Lung (tissue), 17 donors: ENCODE measurements at places on chromosomes 12 and 14. TPM values are rescaled to one million over a fixed set of nuclear protein-coding genes. Genes with fewer than 3 reads are reported as not detected.

DNA sequence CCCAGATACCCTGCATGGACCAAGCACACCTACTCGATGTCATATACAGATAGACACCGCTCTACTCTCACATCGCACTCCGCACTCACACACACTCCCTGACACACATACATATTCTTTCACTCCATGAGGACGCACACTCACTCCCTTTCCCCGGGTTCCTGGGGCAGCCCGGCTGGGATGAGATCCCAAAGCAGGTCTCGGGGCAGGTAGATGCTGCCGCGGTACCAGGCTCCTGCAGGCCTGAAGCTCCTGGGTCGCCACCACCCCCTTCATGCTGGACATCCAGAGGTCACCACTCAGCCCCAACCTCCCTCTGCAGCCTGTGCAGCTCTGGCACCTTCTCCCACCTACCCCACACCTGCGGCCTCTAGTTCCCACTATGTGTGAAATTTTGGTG, 2.3 kb downstream of the C1QL4 start:
- no peak for DNase-seq

DNA sequence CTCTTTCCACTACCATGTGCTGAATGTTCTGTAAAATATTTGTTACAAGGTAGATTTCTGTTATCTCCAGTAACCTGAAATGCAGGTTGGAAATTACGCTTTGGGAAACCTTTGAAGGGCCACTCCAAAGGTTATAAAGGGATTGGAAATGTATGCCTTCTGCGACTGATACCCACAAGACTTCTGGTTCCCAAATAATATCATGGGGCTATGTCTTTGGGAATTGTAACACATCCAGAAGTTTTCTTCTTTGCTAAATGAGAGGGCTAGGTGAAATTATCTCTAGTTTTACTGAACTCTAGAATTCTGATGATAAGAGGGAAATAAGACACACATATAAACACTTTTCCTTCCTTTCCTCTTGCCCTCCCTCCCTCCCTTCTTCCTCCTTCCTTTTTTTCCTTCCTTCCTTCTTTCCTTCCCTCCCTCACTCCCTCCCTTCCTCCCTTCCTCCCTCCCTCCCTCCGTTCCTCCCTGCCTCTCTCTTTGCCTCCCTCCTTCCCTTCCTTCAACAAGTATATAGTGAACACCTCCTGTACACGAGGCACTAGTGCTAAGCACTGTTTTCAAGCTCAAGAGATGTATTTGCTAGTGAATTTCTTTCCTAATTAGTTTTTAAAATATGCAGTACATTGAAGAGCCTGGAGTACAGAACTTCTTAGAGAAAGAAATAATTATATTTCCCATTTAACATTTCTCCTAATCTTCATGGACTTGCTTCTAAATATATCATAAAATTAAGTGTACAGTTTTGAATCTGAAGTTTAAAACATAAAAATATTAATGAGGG, 10.1 kb downstream of the HMGA2 start:
- no peak for DNase-seq

GRCh38 chr12:5395443-5396271, 36.3 kb upstream of the NTF3 start:
- DNase-seq: peak; percentile 73

- DNase-seq: peak; percentile 32
Observed at GRCh38 chr12:1496162-1496900, 98.0 kb downstream of the FBXL14 start.

The SLC6A12 gene
- 4.5 TPM for total RNA-seq

The P2RX2 gene
- total RNA-seq: 3.4 TPM

DNA sequence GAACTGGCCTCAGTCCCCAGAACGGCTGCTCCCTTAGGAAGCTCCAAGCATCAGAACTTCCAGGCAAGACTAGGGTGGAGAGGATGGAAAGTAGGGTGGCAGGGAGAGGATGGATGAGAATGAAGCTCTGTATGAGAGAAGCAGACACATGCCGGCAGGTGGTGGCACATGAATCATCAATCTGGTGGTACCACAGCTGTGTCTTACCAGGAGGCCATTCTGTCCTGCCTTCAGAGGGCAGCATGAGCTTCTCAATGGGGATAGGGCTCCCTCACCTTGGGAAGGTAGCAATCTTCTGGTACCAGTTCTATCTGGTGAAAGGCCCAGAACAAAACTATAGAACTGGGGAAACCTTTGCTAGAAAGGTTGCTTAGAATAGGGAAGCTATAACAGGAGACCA, 55.4 kb upstream of the PYGL start:
- DNase-seq: no peak

DNA sequence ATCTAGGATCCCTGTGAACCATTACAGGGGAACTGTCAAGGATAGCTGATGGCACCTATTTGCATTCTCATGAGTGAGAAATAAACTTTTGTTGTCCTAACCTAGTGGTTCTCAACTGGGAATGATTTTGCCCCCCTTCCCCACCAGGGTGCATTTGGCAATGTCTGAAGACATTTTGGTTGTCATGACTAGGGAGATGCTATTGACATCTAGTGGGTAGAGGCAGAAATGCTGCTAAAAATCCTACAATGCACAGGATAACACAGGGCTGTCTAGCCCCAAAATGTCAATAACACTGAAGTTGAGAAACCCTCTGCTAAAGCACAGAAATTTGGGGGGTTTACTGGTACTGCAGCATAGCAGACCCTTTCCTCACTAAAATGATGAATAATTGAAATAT, 140.9 kb upstream of the SRRM4 start:
- DNase-seq: no peak

- DNase-seq: no peak
Observed at GRCh38 chr12:57719777-57720605, 18.6 kb downstream of the AGAP2 start.

The SERPINA4 gene
- total RNA-seq: not detected

DNA sequence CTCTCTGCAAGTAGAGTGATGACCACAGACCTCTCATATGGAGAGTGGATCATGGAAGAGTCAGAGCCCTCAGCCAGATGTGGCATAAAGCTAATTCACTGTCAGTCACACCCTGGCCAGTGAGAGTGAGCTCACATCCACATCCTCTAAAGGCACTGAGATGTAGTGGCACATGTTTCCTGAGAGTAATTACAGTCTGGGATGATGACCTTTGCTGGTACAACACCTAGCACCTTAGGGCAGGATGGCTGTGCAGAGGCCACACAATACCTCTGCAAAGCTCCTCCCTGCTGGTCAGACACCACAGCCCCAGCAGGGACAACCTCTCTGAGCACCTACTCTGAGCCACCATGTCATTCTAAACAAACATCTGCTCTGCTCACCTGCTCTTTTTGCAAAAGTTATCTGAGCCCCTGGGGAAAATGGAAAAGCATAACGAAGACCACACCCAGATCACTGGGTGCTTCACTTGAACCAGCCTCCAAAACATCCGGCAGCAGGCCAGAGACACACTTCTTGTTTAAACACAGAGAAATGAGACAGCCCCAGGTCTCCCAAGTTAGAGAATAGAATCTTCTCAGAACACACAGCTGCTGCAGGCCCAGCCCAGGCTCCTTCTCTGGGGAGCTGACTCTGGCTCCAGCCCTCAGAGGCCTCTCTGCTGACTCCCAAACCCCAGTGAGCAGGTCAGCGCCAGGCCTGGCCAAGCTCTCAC, 30.3 kb downstream of the PITPNM2 start:
- DNase-seq: no peak

DNA sequence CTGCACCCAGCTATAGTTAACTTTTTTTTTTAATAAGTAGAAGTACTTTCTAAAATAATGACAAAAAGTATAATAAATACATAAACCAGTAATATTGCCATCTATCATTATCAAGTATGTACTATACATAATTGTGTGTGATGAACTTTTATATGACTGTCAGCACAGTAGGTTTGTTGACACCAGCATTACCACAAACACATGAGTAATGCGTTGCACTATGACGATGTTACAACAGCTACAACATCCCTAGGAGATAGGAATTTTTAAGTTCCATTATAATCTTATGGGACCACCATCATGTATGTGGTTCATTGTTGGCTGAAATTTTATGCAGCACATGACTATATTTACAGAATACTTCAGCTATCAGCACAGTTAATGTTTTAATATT, 62.9 kb upstream of the VSX2 start:
- no peak for DNase-seq

DNA sequence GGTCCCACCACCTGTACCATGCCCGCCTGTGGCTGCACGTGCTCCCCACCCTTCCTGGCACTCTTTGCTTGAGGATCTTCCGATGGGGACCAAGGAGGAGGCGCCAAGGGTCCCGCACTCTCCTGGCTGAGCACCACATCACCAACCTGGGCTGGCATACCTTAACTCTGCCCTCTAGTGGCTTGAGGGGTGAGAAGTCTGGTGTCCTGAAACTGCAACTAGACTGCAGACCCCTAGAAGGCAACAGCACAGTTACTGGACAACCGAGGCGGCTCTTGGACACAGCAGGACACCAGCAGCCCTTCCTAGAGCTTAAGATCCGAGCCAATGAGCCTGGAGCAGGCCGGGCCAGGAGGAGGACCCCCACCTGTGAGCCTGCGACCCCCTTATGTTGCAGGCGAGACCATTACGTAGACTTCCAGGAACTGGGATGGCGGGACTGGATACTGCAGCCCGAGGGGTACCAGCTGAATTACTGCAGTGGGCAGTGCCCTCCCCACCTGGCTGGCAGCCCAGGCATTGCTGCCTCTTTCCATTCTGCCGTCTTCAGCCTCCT, 1.1 kb downstream of the INHBE start:
- DNase-seq: no peak

DNA sequence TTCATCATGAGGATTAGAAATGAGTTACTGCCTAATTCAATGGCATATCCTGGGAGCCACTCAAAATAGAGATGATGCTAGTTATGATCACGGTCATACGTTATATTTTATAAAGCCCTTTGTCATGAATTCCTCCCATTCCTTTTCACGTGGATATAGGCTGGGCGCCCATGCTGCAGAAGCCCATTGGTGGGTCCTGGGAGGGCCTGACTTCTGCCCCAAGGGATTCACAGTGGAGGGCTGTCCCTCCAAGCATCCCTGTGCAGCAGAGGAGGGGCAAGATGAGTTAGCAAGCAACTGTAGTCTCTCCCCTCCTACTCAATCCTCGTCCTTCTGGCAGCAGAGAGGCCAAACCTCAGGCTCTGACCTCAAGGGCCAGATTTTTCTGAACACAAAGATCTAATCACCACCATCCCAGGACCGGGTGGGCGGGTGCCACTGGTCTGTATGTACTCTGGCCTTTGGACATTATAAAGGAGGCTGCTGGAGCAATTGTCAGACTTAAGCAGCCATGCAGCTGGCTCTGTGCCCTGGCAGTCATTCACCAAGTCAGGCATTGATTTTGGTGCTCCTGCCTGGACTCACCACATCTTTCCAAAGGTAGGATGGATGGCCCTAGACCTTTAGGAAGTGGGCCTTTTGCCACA, 8.6 kb downstream of the GLTP start:
- no peak for DNase-seq

The BAZ1A gene
- total RNA-seq: 52.4 TPM

The DACT1 gene
- 4.5 TPM for total RNA-seq

DNA sequence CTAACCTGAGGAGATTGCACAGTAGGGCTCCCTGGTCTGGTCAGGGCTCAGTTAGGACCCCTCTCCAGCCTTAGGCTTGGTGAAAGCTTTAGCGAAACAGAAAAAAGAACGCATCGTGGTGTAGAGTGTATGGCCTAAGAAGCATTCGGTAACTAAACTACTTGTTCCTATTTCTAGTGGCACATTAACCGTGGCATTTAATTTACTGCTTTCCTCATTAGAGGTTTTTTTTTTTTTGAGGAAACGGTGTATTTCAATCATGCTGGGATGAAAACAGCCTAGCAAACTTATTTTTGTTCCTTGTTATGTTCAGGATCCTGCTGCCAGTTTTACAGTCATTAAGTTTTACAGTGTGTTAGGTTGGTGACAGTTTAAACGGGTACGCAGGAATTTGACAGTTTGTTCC, 518 bp upstream of the OSBPL8 start:
- DNase-seq: no peak

The GSG1 gene
- not detected for total RNA-seq

The CCDC77 gene
- total RNA-seq: 20.6 TPM

The ACSS3 gene
- total RNA-seq: 24.8 TPM

GRCh38 chr12:124510301-124510970, 57.0 kb downstream of the NCOR2 start:
- DNase-seq: no peak

The KRT3 gene
- not detected for total RNA-seq

The PTPRO gene
- total RNA-seq: 2.6 TPM

DNA sequence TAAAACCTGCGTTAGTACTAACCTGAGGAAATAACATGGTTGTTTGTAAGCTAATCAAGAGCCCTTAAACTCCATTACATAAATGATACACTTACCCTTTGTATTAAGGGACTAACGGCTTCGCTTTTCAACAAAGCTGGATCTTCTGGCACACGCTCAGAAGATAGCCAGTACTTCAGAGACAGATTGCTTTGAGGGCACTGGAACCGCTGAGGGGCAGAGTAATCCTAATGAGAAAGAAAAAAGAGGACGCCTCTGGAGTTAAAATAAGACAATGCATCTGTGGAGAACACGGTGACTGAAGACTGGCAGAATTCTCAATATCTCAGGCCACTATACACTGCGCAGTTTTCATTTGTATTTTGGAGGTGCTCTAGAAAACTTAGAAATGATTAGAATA, 1.5 kb upstream of the KTN1 start:
- no peak for DNase-seq

GRCh38 chr14:50260511-50260910, 29.1 kb upstream of the SOS2 start:
- DNase-seq: no peak

DNA sequence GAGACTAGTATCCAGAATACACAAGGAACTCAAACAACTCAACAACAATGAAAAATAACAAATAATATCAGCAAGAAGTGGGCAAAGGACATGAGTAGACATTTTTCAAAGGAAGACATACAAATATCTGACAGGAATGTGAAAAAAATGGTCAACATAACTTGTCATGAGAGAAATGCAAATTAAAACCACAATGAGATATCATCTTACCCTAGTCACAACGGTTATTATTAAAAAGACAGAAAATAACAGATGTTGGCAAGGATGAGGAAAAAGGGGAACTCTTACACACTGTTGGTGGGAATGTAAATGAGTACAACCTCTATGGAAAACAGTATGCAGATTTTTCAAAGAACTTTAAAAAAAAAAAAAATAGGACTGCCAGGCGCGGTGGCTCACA, 20.4 kb downstream of the VWF start:
- DNase-seq: no peak

The RHEBL1 gene
- total RNA-seq: 2.4 TPM

The OVCH1 gene
- total RNA-seq: not detected

The TMEM30B gene
- 24.3 TPM for total RNA-seq

DNA sequence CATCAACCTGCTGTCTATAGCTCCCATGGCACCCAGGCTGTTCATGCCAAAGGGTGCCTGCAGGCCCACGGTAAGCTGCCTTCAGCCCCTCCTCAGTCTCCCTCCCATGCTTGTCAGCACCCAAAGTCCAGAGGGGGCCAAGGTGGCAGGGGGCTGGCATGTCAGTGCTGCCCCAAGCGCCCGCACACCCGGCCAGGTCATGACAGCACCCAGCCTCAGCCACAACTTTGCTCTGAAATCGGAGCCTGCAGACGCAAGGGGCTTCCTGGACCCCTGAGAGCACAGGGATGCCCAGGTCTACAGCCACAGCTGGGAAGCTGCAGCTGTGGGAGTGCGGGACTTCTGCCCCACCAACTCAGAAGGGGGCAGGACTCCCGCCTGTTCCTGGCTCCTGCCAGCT, 28.5 kb upstream of the PAPLN start:
- DNase-seq: no peak

GRCh38 chr12:70415987-70416386, 49.9 kb downstream of the KCNMB4 start:
- no peak for DNase-seq
